ENCODE measurements at places on chromosomes 7 and 10. TPM values are rescaled to one million over a fixed set of nuclear protein-coding genes. Genes with fewer than 3 reads are reported as not detected.

The SH2D4B gene
- total RNA-seq = 0.07 TPM

The PPP1R3C gene
- total RNA-seq = 11.8 TPM

DNA sequence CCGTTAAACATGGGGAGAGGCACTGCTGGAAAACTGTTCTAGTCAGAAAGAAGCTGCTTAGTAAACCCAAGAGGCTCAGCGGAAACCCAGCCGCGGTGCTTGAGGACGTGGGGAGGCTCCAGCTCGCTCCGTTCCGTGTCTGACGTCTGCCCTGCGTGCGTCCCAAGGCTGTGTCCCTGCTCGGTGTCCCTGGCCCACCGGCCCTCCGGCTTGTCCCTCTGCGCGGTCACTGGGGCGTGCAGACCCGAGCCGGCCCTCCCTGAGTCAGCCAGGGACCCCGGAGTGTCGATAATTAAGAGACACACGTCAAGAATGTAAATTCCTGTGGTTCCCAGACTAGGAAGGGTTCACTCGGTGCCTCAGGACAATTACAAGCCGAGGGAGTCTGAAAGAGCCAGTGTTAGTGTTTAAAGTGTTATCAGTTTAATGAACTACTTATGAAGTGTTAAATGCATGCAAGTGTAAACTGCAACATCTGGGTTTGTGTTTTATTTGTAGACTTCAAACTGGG, 98.9 kb downstream of the WDR11 start:
- DNase-seq = no peak

DNA sequence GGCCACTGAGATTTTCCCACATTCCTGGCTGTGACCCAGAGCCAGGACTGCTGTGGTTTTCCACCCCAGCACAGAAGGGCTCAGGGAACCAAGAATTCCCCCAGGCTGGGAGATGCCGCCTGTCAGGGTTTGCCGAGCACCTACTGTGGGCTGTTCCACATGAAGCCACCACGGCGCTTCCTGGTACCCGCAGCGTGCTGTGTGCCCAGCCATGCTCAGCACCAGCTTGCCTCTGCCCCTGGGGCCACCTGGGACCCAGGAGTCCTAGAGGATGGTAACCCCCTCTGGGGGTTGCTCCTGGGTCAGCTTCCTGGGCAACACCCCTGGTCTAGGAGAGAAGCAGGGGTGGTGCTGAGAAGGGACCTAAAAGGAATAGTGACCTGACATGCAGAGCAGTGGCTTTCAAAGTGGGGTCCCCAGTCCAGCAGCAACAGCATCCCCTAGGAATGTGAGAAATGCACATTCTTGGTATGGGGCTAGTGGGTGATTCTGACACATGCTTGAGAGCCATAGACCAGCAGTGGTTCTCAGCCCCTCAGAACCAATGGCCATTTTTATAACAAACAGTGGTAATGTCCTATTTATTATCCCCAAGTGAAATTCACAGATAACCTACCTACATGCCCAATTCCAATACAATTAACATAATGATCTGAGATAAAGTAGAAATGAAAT, 53.4 kb downstream of the TSPAN15 start:
- no peak for DNase-seq

The LOXL4 gene
- total RNA-seq = 24.9 TPM

GRCh38 chr10:33416209-33416608, 81.7 kb upstream of the NRP1 start:
- no peak for DNase-seq

- no peak for DNase-seq
Observed at GRCh38 chr7:119271147-119271779, 1001.7 kb upstream of the KCND2 start.

GRCh38 chr10:112763916-112764520, 186.0 kb upstream of the TCF7L2 start:
- DNase-seq = peak; percentile 90

The BAG3 gene
- 39.8 TPM for total RNA-seq

- no peak for DNase-seq
Observed at GRCh38 chr7:26087321-26088091, 64.5 kb upstream of the NFE2L3 start.

GRCh38 chr10:57593983-57594573, 673.6 kb downstream of the IPMK start:
- no peak for DNase-seq

The RP9 gene
- total RNA-seq = 25.9 TPM

DNA sequence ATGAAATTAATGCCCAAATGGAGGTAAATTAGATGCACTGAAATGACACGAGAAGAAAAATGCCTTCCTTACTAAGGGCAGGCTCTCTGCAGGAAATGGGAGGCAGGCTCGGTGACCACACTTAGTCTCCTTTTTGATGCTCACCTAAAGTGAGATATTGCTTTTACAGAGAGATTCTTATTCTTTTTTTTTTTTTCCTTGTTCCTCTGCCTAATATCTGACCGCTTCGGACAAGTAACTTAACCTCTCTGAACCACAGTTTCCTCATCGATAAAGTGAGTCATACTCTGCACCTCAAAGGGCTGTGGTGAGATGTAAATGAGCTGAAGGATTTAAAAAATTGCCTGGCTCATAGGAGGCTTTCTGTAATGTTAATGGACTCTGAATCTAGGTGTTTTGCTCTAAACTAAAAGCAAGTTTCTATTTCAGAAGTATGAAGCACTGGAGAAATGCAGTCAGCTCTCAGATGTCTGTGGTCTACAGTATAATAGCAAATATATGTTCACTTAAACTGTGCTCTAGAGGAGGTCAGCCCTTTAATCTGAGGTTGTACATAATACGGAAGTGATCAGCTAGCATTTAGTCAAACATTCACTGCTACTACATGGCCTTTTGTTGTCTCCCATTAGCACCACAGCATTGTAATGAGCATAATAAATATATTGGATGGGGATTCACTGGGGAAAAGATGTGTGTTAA, 23.2 kb downstream of the NKX2-3 start:
- DNase-seq = no peak

DNA sequence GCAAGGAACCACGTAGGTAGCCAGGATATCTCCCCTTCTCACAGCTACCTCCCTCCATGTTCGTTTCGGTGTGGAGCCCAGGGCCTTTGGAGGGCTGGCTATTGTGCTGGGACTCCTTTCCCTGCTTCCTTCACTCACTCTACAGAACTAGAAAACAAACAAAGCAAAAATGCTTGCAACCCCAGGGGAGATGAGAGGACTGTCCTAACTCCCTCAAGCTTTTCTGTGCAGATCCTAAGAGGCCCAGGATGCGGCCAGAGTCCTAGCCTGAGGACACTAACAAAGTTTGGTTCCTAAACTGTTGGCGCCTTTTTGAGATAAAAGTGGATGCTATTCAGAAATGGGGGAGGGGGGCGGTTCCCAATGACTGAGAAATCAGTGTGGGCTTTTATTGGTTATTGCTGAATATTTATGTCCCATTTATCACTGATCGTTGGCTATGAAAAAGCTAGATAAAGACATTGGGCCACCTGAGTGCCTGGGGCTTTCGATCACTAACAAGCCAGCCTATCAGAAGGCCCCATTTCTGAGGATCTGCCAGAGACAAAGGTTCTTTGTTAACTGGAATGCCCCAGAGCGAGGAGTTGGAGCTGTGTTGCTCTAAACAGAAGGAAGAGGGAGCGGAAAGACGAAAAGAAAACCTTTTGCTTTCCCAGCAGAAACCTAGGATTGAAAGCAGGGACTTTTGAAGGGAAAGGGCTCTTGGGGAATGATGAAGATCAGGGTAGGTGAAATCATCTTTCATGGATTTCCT, 95.2 kb upstream of the EGR2 start:
- DNase-seq = no peak

DNA sequence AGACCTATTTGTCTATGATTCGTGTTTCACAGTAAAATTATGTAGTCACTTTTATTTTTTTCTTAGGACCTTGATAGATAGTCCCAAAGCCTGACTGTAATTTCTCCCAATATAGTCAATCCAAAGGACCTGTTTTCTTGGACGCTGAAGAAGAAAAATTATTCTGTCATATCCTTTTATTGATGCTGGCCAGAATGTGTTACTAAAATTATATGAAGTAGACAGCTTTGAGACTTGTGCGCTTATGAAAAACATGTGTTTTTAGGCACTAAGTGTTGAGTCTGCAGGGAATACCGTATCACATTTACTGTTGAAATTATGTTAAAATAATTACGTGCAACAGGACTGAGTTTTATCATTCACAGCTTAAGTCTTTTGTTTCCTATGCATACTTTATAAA, 17.9 kb downstream of the TES start:
- DNase-seq = no peak

DNA sequence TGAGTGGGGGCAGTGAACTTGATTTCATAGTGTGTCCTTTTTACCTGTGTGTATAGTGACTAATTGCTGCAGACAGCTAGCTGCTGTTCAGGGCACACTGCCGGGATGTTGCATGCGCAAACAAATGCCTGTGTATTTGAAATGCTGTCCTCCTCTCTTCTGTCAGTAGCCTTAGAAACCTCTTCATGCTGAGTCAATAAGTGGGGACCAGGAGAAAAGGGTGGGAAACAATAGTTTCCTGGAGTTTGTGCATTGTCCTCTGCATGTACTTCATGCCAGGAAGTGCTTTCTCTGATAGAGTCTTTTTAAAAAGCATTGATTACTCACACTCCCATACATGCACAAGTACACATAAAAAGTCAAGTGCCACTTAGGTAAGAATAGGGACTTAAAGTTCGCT, 1183.7 kb upstream of the CELF2 start:
- DNase-seq = no peak

- no peak for DNase-seq
Observed at GRCh38 chr7:157278167-157278790, 58.5 kb upstream of the DNAJB6 start.

DNA sequence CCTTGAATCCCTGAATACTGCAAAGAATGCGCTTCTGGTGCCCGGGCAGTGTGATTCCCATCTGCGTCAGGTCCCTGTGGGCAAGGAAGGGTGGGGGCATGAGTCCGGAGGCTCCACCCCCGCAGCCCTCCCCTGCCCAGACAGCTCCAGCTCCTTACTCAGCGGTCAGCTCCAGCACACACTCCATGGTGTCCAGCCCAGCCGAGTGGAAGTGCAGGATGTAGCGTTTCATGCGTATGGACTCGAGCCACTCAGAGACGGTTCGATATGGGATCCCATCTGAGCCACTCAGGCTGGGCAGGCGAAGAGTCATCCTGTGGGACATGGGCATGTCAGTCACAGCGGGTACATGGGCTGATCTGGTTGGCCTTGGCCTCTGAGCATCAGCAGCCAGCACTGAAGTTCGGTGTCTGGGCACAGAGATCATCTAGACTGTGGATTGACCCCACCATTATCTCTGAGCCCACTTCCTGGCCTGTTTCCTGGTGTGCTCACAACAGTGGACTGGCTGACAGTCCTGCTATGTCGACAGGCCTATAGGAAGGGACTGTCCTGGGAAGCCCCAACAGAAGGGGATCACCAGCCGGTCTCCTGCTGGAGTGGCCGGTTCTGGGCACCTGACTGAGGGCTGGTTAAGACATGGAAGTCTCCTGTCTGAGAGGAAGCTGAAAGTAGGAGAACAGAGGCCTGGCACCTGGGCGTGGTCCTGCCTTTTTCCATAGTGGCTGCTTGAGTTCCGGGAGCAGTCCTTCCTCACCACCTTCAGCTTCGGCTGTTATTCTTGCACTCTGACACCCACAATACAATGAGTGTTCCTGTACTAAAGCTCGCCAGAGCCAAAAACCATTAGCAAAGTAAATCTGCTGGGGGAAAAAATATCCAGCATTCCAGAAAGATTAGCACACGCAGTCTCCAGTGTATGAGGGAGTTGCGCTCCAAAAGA, 10.6 kb downstream of the ZYX start:
- peak; percentile 54 for DNase-seq

- no peak for DNase-seq
Observed at GRCh38 chr10:58971796-58972491, 204.5 kb upstream of the PHYHIPL start.

DNA sequence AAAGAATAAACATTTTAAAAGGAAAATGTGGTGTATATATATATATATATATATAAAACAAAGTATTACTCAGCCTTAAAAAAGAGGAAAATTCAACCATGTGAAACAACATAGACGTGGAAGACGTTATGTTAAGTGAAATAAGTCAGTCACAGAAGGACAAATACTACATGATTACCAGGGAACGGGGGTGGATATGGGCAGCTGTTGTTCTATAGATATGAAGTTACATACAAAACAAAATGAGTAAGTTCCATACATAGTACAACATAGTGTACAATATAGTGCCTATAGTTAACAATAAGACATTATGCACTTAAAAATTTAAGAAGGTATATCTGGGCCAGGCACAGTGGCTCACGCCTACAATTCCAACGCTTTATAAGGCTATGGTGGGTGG, 48.8 kb downstream of the SGMS1 start:
- DNase-seq = no peak

DNA sequence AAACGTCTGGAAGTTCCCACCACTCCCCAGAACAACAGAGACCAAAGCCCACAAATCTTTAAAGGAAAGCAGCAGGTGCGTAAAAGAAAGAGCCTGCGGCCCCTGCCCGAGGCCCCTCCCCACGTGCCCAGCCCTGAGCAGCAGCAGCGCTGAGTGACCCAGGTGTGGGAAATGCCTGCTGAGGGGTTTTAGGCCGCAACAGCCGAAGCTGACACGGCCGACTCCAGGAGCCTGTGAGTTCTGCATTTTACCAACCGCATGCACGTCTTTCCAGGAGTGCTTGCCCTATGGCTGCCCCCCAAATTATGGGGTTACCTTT, 1.6 kb upstream of the KNDC1 start:
- no peak for DNase-seq

- DNase-seq = no peak
Observed at GRCh38 chr10:42938351-42938750, 138.5 kb upstream of the RET start.

The NRCAM gene
- total RNA-seq = 0.86 TPM

- DNase-seq = no peak
Observed at GRCh38 chr7:25288556-25289307, 60.4 kb upstream of the NPVF start.

The CCL24 gene
- total RNA-seq = not detected

- no peak for DNase-seq
Observed at GRCh38 chr10:84685047-84685660, 356.8 kb downstream of the CCSER2 start.

DNA sequence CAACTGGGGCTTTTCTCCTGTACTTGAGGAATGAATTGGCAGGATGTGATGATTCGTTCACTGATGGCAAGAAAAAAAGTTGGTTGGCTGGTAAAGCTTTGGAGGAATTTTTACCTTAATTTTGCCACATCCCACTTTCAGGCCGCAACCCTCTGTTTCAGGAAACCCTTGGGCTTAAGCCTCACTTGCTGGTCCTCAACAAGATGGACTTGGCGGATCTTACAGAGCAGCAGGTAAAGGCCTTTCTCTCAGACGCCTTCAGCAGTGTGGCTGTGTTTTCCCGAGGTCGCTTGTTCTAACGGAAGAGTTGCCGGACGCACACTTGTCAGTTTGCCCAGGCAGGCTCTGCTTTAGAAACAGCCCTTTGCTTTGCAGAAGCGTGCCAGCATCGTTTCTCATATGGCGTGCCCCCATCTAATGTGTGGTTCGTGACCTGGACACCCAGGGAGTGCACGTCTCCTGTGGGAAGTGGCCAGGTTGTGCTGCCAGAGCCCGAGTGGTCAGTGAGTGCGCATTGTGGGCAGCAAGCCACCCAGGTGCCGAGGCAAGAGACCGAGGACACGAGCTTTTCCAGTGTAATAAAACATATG, 2.2 kb downstream of the MTG1 start:
- DNase-seq = no peak
